ENCODE measurements at places on chromosomes 12 and 14. TPM values are rescaled to one million over a fixed set of nuclear protein-coding genes. Genes with fewer than 3 reads are reported as not detected.

Gene EIF2S3B
- 4.9 TPM for total RNA-seq

Gene TRPV4
- 1.6 TPM for total RNA-seq

Gene BCL2L14
- total RNA-seq = not detected

GRCh38 chr14:92647797-92648279 lies 100.6 kb downstream of the LGMN start:
- DNase-seq = peak; percentile 87

- no peak for DNase-seq
These were observed 6.5 kb downstream of the PRICKLE1 start for GRCh38 chr12:42583016-42583415.

Gene SLC6A13
- not detected for total RNA-seq

Gene TIMM9
- 39.4 TPM for total RNA-seq

Gene PLEK2
- total RNA-seq = 12.4 TPM

DNA sequence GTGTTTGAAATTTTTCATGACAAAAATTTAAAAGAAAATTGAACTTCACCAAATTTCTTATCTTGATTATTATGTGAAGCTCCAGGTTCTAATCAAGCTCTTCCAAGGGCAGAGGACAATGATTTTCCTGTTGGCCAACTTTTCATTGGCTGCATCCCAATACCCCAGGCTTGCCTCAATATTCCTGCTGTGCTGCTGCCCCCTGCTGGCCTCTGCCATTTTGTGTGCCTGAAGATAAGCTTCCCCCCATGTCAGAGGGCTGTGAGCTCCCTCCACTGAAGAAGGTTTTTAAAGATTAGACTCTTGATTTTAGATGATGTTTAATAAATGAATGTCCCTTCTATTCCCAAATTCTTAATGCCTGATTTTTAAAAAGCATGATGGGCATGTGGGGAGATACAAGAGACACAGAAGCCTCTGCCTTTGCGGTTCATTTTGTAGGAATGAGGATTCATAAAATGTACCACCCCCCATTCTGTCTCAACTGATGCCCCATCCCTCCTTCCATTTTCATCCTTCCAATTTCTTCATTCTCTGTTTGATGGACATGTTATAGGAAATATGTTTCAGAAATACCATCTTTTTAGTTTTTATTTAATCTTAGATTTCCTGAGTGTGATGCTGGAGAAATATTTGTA lies 76.7 kb upstream of the RGS6 start:
- DNase-seq = peak; percentile 76

- no peak for DNase-seq
These were observed 63.7 kb upstream of the BDKRB2 start for GRCh38 chr14:96140952-96141351.

DNA sequence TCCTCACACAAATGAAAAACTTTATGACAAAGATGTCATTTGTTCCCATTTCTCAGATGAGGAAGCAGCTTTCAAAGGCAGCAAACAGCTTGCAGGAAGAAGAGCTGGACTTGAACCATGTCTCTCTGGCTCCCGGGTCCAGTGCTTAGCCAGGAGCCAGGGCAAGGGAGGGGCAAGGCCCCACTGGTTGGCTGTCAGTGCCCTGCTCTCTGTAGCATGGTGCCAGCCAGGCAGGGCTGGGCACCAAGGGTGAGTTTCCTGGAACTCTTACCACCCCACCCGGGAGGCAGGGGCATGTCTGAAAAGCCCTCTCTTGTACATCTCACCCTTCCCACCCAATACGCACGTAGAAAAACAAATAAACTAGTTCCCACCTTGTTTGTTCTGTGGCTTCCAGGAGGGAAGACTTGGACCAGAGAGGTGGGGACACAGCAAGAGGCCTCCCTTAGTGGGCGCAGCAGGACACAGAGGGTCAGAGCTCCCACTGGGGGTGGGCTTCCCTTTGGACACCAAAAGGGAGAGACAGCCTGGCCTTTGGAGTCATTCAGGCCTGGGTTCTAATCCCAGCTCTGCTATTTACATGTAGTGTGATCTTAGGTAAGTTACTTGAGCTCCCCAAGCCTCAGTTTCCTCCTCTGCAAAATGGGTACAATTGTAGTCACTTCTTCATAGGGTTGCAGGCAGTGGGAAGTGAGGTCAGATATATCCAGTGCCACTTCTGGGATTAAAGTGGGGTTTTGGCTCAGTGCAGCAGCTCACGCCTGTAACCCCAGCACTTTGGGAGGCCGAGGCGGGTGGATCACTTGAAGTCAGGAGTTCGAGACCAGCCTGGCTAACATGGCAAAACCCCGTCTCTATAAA lies 17.2 kb downstream of the TRPV4 start:
- no peak for DNase-seq

Gene BICDL1
- total RNA-seq = not detected

DNA sequence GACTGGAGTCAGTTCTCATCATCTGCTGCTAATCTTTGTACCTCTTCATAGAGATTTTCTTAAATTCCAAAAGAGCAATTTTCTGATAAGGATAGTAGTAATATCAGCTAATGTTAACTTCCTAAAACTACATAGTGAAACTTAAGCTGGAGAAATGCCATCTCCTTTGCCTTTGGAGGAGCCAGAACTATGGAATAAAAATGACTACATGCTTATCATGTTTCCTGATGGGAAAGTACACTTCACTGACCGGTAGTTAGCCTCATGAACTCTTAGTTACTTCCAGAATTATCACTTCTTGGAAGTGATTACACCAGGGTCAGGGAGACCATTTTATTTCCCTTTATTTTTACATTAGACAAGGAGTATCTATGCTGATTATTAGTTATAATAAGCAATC lies 1222.1 kb upstream of the TMEM132C start:
- no peak for DNase-seq

Gene KRT73
- total RNA-seq = not detected

DNA sequence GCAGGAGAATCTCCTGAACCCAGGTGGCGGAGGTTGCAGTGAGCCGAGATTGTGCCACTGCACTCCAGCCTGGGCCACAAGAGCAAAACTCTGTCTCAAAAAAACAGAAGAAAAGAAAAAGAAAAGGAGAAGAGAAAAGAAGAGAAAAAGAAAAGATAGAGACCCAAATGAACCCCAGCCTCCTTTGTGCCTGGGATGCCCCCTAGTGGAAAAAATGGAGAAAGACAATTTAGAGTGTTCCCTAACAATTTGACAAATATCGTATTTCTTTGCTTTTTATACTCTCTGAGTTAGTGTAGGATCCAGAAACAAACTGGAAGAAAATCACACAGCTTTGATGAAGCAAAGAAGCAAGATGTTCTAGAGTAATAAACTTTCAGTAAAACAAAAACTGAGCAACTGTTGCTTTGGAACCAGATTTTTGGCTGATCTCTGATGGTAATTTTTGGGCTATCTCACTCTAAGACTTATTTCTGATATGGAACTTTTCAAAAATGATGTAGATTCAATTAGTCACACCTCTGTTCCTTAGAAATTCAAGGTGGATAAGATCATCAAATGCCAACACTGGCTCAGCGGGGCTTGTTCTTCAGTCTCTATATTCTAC lies 18.6 kb upstream of the PRKAB1 start:
- peak; percentile 25 for DNase-seq

DNA sequence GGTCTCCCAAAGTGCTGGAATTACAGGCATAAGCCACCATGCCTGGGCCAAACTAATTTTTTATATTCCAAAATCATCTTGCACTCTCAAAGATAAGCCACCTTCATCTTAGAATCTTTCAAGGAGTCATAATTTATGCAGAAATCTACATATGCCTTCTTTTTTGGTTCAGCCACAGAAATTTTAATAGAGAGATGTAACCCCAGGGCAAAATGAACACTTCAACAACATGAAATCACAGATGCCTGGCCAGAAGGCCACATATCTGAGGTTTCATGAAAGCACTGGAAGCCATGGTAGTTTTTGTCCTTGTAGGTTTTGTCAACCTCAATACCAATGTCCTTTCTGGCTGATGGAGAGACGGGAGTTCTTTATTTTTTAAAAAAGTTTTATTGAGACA lies 9.8 kb downstream of the SUPT16H start:
- DNase-seq = no peak

DNA sequence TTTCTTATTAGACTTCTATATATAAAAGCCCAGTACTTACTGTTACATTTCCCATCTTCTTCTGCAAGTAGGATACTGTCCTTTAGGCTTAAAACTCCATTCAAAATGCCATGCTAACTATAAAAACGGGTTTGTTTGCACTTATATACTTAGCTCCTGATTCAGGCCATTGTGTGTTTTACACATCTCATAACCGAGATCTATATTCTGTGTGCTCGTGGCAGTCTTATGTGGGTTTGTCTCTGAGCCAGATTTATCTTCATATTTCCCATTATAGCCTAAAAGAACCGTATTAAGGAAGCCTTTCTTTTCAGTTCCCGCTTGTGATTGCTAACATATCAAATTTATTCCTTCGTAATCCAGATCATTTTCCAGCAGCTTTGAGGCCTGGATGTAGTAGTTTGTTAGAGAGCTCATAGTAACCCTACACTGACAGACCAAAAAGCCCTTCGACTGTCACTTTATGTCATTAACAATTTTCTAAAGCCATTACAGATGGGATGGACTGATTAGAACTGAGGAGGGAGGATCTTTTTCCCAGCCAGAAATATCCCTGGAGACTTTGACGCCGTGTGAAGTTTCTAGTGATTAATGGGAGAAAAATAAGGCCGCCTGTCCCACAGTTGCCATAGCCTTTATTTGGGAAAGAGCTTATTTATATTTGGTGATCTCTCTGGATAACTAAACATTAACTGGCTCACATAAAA lies 508.5 kb downstream of the FOXG1 start:
- no peak for DNase-seq

DNA sequence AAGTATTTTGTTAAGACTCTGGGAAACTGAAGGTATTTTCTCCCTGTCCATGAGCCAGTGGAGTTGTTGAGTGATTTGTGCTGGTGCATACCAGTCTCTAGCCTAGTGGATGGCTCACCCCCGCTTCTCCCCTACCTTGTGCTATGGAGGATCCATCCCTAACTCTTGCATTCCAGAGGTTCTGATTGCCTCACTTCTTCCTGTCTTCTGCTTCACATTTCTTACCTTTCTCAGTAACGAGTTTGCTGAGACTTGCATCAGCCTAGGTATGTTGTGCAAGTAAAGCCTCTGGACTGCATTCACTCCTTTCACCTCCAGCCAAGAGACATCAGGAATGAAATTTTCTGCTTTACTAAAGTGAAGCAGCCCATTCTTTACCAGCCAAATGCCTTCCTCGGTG lies 391.6 kb downstream of the ZFP36L1 start:
- DNase-seq = peak; percentile 19

DNA sequence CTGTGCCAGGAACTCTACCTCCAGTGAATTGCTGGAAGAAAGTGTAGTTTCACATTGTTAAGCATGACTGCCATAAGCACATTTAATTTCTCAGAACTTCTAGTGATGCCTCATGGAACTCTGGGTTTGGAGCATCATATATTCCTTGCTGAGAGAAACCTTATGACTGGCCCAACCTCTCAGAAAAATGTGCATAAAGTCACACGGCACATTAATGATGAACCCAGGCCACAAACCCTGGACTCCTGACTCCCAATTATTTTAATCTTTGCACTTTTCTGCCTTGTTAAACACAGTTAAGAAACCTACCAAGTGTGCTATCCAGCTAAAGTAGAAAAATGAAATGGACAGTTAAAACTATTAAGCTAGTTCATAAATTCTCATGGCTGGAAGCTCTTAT lies 5.6 kb downstream of the TCP11L2 start:
- no peak for DNase-seq

DNA sequence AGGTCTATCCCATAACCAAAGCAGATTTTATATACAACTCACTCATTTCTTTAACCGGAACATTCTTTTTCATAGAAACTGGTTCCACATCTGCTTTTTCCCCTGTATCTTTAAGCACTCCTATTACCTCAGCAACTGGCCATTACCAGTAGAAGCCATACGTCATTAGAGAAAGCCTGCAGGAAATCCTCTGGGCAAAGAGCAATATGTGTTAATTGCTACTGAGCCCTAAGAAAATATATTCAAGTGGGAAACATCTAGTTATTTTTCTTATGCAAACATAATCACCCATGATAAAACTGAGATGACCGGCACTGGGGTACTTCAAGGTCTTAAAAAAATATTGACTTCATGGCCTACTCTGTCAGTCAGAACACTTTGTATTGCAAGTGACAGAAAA lies 28.2 kb upstream of the CPSF6 start:
- no peak for DNase-seq

Gene NEK9
- 27.6 TPM for total RNA-seq

GRCh38 chr12:15446807-15447206 lies 124.5 kb downstream of the PTPRO start:
- DNase-seq = no peak

Gene IL26
- total RNA-seq = not detected

DNA sequence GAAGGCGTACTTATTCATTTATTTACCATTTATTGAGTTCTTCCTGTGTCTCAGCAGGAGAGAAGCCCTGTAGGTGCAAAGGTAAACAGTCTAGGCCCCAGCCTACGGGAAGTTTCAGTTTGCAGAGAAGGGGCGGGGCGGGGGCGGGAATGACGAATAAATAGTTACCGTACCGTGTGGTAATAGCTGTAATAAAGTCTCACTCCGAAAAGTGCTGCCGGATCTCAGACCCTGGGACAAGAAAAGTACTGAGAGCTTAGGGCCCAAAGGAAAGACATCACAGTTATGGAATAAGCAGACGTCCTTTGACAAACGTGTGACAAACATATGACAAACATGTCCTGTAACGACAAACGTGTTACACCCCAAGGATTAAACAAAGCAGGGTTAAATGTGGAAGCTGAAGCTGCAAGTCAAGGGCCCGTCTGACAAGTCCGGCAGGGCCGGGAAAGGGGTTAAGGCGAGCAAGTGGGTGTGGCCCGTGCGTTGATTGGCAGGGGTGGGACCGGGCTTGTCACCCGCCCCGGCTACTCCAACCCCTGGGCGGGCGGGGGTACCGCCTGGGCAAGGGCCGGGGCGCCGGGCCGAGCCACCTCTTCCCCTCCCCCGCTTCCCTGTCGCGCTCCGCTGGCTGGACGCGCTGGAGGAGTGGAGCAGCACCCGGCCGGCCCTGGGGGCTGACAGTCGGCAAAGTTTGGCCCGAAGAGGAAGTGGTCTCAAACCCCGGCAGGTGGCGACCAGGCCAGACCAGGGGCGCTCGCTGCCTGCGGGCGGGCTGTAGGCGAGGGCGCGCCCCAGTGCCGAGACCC lies at the start of gene LRP10:
Gene LRP10, plus strand, starts transcription at position 517 of the 809 bp plus-strand sequence. CDS start 564 bp downstream, outside the sequence.
- peak; percentile 89 for DNase-seq

DNA sequence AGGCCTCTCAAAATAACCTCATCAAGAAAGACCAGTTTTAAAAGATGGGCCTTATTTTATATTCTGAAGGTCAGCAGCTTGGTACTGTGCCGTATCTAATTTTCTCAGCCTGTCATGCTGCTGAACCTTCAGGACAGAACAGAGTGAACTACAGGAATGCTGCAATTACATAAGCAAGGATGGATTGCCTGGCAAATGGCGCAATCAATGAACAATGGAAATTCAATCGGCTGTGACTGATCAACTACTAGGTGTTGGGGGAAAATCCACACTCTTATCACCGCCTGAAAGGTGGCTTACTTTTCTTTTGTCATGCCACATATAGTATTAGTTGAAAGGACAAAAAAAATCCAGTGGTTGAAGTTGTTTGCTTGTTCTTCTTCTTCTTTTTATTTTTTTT lies 8.5 kb downstream of the ACSS3 start:
- no peak for DNase-seq

GRCh38 chr12:131986910-131987309 lies 37.2 kb downstream of the EP400 start:
- DNase-seq = no peak

GRCh38 chr14:90045616-90046015 lies 16.2 kb upstream of the KCNK13 start:
- DNase-seq = no peak

Gene GPR84
- total RNA-seq = not detected
